ENCODE measurements at places on chromosomes 2 and 18.

DNA sequence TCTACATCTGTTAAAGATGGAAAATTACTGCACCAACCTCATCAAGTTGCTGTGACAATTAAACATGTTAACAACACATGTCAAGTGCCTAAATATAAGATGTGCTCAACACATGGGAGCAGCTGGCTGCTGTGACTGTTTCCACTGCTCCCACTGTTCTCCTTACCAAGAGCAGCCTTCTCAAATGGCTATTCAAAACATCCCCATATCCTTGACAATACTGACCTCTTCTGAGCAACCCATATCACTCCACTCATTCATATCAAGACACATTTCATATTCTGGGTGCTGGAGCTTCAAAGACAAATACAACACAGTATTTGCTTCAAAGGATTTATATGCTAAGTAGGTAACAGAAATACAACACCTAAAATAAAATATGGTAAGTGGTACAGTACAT, 60.3 kb downstream of the PIAS2 start:
- DNase-seq: peak; percentile 4

GRCh38 chr2:239035997-239036731, 188.3 kb downstream of the TWIST2 start:
- no peak for DNase-seq

DNA sequence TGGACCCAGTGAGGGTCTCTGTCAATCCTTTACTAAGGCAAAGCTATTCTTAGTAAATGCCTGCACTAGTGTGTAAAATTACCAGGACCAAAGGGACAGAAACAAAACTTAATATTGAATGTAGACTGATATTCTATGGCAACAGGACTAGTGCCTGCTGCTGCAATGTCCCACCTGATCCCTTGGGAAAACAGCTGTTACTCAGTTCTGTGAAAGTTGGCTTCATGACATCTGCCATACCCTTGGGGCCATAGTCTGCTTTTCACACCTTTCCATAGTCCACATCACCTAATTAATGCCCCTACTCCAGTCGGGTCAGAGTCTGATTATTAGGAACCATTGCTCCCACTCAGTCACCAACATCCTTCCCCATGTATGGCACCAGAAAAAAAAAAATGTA, 14.5 kb downstream of the DNAJC27 start:
- no peak for DNase-seq

DNA sequence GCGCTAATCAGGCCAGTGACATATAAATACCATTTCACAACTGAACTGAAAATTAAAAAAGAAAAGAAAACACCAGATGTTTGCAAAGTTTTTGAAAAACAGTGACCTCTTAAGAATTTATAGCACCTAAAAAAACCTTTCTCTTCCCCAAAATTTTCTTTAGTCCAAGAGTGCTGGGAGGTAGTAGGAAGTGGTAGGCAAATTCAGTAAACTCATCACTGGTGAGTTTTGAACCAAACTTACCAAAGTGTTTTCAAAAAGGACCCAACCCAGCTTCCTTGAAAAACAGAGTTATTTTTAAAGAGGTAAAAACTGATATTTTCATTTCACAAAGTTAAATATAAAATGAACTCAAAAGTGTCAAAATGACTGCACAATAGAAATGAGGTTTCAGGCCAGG, 90.4 kb downstream of the TMEM247 start:
- DNase-seq: no peak

DNA sequence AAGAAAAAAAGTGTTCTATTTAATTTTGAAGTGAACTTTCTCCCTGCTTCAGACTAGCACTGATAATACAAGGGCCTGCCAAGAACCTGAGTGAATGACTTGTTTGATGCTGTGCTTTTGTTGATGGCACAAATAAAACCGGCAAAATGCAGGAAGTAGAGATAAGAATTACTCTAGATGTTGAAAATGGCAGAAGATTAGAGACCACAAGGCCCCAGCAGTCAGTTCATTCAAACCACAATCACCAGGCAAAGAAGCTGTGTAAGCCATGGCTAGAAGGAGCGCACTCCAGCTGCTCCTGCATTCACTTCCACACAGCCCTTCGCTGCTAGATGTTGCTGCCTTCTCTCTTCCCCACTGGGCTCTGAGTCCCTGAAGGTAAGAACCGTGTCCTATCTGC, 297.1 kb downstream of the AGPS start:
- no peak for DNase-seq

DNA sequence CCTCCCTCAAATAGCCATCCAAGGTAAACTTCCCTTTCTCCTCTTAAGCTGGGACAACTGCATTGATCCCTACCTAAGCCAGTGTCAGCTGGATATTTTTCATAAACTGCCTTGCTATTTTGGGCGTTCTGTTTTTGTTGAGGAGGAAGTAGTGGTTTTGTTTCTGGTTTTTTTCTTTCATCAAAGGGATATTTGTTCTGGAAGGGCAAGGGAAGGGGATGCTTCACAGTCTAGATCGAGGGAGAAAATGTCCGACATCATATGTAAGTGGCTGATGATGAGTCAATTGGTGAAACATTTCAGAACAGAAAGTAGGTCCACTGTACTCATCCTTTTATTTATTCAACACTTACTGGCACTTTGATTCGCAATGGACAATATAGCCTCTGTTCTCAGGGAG, 31.0 kb downstream of the TANC1 start:
- DNase-seq: no peak

GRCh38 chr2:33321236-33321771, 155.1 kb upstream of the RASGRP3 start:
- no peak for DNase-seq

DNA sequence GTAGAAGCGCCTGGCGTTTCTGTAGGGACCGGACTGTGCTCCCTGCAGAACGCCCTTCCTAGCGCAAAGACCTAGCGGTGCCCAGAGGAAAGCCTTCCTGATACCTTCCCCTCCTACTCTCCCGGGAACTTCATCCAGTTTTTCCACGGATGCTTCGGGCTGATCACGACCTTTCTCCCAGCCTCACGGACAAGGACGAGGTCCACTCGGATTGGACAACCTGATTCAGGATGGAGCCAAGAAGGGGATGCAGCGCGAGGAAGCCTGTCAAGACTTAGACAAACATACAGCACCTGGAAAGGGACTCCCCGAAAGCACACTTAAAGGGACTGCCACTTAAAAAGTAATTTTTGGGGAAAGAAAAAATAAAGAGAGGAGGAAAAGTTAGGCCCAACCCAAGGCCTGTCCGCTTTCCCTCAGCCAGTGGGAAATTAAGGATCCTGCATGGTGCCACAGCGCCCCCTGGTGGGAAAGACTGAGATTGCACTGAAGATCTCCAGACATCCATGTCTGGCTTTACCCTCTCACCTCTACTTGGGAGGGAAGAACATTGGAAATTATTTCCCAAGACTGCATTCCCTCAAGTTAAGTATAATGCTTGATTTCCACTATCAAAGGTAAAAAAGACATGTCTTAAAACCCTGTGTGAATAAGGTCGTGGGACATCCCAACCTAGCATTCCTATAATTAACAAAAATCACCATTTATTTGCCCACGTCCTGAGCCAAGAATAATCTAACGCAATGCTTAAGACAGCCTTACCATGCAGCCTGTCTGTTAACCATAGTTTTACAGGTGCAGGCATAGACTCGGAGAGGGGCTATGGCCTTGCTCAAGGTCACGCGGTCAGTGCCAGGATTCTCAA, 13.4 kb upstream of the COPS8 start:
- peak; percentile 2 for DNase-seq

DNA sequence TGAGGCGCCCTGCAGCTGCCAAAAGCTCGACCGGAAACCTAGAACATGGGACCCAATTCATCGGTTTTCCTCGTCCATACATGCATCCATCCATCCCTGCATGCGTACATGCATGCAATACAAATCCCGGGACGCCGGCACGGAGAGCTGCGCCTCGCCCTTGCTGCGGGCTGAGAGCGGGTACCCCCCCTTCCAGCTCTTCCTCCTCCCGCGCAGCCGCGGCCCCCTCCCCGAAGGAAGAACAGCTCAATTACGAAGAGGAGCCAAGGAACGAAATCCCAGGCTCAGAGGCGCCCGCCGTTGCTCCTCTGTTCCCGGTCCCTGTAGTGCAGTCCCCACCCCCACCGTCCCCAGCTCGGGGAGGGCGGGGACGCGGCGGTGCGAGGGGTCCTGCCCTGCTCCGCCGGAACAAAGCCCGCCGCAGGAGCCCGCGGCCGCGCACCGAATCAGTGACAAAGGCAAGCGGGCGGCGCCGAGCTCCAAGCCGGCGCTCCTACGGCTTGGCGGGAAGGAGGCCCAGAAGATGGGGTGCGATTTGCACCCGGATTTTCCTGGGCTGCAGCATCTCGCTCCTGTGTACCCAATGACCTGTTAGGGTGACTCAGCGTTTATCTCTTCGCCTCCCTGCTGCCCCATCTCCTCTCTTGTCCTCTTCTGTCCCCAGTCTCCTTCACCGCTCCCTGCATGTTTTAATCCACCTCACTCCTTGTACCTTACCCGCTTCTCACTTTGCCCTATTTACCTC, 8.9 kb upstream of the POU3F3 start:
- peak; percentile 51 for DNase-seq

GRCh38 chr18:57131782-57132181, 15.1 kb upstream of the BOD1L2 start:
- DNase-seq: no peak

DNA sequence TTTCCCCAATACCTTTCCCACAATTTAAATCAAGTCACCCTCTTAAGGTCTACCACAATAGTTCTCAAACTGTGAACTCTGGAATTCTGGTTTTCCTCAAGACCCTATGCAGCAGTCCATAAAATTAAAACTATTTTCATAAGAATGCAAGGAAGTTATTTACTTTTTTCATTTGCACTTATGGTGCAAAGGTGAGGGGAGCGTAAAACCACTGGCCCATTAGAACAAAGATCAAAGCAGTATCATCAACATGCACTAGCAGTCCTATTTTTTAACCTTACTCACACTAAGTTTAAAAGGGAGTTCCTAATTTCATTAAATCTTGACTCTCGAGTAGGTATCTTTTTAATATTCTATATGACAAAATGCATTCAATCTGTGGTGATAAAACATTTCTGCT, 85.3 kb downstream of the MEMO1 start:
- no peak for DNase-seq

DNA sequence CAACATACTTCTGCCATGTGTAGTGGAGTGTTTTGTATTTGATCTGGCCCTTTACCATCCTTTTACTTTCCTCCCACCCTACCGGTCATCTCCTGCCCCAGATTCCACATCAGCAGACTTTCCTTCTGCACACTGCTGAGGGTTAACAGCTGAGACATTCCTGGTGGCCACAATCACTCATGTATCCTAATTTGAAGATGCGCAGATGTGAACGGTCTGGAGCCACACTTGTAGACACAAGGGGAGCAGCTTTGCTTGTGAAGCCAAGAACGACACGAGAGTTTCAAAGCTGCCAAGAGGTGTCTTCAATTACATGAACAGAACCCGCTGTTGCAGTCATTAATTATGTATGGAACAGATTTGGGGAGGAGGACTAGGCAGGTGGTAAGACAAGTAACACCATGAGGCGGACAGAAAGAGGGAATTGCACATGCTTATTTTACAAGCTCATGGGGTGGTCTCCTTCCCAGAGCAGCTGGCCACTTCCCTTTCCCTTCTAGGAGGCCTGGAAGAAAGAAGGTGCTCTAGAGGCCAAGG, 260.7 kb upstream of the KLHL29 start:
- no peak for DNase-seq

DNA sequence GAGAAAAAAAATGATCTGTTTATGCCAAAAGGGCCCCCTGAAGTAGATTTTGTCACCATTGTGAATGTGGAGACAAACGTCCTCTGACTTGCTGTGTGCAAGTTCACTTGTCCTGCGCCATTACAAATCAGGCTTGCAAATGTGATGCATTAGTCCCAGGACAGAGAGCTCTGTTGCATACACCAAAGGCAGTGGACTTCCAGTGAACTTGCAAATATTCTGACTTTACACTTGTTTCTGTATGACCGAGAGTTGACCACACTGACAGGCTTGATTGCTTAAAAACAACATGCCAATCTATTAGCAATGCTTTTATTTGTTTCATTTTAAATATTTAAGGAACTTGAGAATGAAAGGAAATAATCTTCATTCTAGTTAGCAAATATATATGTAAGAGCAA, 293.2 kb downstream of the PLCL1 start:
- DNase-seq: no peak

DNA sequence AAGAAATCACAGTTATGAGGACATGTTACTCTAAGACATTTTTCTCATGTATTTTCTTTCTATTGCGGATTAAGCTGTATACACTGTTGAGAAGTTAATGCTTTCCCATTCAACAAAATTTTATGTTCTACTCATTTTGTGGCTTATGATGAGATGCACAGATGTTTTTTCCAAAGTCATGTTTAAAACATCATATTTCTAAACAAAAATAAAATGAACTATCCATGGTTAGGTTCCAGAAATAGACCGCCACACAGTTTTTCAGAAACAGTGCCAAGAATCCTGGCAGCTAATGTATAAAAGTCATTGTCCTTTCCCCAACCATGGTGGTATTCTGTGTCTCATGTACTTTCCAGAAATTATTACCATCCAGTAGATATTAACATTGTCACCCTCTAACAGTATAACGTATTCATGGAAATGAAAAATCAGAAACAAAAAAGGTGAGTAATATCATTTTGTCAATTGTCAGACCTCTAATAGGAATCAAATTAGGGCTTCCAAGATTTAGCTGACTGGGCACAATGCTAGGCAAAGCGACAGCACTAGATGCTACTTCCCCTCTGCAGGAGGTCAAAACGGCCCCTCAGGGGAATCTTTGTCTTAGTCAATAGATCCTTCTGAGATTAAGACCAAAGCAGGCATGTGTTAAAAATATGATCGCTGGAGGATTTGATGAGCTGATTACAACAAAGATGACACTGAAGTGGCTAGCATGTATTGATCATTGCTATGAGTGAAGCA, 54.4 kb upstream of the ZNF397 start:
- no peak for DNase-seq

GRCh38 chr2:113248997-113249770, 29.5 kb downstream of the PAX8 start:
- DNase-seq: peak; percentile 39

DNA sequence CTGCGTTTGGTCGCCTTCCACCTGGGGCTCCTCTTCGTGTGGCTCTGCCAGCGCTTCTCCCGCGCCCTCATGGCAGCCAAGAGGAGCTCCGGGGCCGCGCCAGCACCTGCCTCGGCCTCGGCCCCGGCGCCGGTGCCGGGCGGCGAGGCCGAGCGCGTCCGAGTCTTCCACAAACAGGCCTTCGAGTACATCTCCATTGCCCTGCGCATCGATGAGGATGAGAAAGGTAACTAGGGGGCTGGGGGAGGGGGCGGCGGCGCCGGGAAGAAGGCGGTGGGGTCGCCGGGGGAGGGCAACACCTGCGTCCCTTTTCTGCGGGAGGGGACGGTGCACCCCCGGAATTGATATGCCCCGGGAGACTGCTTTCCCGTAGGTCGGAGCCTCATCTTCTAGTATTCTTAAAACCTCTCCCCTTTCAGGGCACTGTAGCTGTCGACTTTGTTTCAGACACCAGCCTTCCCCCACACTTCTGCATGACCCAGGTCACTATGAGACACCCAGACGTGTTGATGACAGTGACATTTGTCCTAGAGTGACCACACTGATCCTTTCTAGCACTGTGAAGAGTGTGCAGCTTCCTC, 755 bp downstream of the SPAST start:
- DNase-seq: no peak
